ENCODE measurements at places on chromosomes 5 and 9.

- DNase-seq = no peak
These were observed 97.7 kb upstream of the CDH6 start for GRCh38 chr5:31095796-31096195.

DNA sequence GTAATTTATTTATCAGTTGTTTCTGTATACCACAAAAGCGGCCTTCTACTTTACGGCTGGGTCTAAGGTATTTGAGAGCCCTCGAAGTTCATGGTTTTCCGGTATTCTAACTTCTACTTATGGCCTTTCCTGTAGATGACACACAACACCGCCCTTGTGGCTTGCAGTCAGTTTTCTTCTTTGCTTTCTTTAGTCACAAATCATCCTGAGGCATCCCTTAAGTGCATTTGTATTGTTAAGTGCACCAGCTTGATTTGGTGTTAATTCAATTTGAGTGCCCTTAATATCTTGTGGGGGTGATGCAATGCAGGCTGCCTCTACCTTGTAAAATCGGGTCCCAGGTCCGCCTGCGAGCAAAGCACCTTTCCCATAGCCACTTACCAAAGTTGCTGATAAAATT, 511.9 kb downstream of the CCDC171 start:
- DNase-seq = no peak

- DNase-seq = no peak
These were observed 333.6 kb upstream of the DAB2 start for GRCh38 chr5:39758426-39758825.

DNA sequence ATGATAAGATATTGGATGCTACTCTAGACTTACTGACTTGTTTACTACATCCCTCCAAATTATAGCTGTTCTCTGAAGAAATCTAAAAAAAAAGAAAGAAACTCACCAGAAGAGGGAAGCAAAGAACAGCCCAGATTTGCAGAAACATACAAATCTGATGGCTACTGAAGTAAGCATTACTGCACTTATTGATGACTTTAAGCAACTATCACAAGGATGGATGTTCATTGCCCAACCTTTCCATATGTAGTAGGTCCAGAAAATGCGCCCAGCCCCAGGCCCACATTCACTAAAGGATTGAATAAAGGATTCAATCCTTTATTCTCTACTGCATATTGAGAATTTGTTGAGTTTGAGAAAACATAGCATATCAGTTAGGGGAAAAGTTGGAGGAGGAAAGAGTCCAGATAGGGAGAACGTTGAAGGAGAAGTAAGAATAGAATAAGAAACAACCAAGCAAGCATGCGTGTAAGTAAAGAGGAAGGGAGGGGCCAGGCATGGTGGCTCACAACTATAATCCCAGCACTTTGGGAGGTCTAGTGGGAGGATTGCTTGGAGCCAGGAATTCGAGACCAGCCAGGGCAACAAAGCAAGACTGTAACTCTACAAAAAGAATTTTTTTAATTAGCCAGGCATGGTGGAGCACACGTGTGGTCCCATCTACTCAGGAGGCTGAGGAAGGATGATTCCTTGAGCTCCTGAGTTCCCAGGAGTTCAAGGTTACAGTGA, 33.8 kb upstream of the DTWD2 start:
- DNase-seq = no peak

DNA sequence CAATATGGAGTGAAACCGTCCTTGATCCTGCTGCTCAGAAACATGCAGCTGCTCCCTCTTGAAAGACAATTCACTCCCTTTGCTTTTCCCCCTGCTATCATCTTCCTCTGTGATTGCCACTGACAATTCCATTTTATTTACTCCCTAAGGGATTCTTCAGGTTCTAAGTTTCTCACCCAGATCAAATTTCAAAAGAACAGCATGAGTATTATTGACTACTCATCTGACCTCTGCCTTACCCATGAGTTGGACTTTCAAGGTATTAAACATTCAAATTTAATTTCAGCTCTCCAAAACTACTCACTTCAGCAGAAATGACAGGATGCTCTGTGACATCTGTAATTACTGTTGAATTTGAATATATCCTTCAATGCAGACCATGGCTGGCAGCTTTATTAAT, 236.5 kb upstream of the HAPLN1 start:
- DNase-seq = no peak

DNA sequence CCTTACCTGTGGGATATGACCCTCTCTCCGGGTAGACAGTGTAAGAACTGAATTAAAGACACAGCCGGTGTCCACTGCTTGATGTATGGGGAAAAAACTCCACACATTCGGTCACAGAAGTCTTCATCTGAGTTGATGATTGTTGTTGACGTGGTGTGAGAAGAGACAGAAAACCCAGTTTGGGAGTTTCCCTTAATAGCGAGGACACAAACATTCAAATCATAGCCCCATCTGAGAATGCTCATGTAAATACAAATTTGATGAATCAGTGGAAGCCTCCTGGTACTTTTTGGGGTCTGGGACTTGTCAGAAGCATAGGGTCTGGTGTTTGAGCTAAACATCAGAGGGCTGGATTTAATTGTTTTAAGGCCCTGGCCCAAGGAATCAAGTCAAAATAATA, 11.0 kb downstream of the HAVCR1 start:
- no peak for DNase-seq

GRCh38 chr5:122358372-122358979, 46.4 kb downstream of the SNCAIP start:
- no peak for DNase-seq

DNA sequence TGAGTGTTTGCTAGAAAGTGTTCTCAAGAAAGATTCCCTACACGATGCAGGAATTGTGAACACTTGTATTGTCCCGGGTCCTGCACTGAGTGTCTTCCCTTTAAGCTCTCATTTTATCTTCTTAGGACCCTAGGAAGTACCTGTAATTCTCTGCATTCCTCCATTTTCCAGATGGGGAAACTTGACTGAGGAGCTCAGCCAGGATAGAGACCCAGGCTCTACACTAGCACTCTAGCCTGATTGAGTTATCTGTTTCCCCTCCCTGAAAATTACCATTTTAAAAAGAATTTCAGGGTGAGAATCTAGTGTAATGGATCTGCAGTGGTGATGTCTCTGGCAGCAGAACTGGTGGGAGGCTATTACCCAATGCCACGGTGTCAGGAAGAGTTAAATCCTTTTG, 453.9 kb downstream of the KDM4C start:
- DNase-seq = no peak

GRCh38 chr5:84724683-84725082, 340.0 kb upstream of the EDIL3 start:
- DNase-seq = no peak

DNA sequence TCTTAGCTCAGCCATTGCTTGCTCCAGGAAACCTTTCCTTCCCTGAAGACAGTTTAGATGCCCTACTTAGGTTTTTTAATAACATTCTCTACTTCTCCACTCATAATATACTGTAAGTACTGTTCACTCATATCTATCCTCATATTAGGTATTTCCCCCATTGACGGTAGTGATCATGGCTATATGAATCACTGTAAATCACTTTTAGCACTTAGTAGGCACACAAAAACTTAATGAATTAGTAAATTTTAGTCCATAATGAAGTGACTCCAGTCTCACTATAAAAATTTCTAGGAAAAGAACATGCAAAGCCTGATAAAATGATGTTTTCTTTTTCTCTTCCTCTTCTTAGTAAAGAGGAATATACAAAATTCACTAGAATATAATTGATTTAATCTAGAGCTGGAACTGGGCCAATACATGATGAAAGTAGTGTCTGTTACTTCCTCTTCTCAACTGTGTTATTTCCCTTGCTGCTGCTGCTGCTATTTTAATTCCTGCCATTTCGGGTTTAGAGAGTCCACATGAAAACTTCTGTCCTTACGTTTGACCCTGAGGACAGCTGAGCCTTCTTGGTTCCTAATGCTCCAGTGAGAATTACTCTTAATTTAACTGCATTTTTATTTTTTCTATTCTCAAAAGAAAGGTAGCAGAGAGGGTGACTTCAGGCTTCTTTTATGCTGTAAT, 73.5 kb downstream of the LNPEP start:
- no peak for DNase-seq

GRCh38 chr5:1317921-1318565, 23.2 kb upstream of the TERT start:
- no peak for DNase-seq

- no peak for DNase-seq
These were observed 4.3 kb upstream of the AFAP1L1 start for GRCh38 chr5:149267241-149267973.

GRCh38 chr9:121676926-121677325, 25.5 kb downstream of the DAB2IP start:
- no peak for DNase-seq

DNA sequence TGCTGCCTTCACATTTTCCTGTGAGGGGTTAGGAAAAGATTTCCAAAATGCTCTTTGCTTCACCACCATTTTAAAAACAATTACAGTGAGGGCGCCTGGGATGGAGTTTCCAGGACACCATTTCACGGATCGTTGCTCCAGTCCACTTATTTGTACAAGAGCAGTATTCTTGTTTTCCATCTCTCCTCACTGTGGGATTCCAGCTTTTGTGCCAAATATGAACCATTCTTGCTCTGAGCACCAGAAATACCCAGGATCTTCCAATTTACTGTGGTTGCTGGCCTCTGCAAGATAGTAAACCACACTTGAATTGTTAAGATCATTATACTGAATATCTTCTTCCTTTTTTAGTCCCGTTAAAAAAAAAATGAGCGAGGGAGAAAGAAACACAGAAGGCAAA, 899.5 kb downstream of the TLE1 start:
- DNase-seq = no peak

GRCh38 chr5:180107005-180107404, 35.4 kb upstream of the RNF130 start:
- DNase-seq = no peak

DNA sequence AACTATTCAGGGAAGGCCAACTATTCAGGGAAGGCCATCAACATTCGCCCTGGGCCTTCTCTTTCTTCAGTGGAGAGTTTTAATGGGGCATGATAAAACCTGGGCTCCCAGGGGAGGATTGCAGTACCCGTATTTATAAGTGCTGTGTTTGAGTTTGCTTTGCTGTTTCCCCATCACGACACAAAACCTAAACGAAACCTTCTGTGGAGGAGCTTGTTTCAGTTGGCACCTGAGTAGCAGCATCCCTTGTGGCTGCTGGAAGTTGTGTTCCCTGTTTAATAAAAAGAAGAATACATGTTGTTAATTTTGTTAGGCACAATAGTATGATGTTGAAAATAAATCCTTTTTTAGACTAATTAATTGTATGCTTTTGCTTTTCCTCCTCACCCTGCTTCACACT, 8.3 kb downstream of the WDR31 start:
- no peak for DNase-seq

GRCh38 chr9:106880863-106881262, 17.9 kb downstream of the ZNF462 start:
- DNase-seq = no peak

DNA sequence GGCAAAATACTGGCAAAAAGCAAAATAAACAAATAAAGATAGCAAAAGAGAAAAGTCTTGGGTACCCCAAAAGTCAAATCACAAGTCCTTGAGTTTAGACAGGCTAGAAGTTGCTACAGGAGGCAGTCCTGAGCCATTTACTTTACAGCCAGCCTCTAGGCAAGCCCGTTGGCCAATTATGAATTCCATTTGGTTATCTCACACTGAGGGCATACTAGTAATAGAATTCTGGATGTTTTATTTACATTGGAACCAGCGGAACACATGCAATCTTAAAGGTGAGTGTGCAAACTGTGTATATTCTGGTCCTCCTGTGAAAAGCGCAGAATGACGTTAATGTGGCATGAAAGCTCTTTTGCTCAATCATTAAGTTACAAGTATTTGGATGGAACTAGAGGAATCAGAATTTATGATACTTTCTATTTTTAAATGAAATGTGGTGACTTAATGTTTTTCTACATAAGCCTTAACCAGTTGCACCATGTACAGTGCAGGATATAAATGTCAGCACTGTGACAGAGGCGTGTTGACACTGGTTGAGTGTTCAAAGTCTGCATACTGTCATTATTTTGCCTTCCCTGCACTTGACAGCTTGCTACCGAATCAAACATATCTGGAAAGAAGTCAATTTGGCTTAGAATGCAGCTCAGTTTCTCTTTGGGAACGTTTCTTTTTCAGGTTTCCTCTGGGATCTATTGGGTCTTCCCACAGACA, 7.9 kb downstream of the GDNF start:
- DNase-seq = no peak

DNA sequence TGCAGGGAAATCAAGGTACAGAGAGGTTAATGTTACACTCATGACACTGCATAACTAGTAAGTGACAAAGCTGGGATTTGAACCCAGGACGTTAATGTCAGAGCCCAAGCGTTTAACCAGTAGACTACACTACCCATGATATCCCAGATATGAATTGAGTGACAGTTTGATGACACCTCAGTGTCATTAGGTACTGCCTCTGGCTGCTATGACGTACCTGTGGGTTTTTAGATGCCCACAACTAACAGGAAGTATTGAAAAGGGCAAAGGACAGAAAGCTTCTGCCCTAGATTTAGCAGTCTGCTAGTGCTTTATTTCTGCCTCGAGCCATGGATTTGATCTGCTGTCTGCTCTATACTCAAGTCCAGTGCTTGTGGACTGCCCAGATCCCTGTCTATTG, 56.2 kb downstream of the GLRA1 start:
- no peak for DNase-seq

GRCh38 chr5:88304356-88304755, 35.7 kb upstream of the TMEM161B start:
- no peak for DNase-seq

- no peak for DNase-seq
These were observed 40.1 kb downstream of the DCAF10 start for GRCh38 chr9:37840560-37841194.

GRCh38 chr5:71681296-71681695, 37.8 kb upstream of the CARTPT start:
- no peak for DNase-seq

- no peak for DNase-seq
These were observed 25.8 kb downstream of the NOTCH1 start for GRCh38 chr9:136520053-136520540.
